ENCODE measurements at places on chromosomes 2 and 18. TPM values are rescaled to one million over a fixed set of nuclear protein-coding genes. Genes with fewer than 3 reads are reported as not detected.

The OTX1 gene
- total RNA-seq: 0.15 TPM

DNA sequence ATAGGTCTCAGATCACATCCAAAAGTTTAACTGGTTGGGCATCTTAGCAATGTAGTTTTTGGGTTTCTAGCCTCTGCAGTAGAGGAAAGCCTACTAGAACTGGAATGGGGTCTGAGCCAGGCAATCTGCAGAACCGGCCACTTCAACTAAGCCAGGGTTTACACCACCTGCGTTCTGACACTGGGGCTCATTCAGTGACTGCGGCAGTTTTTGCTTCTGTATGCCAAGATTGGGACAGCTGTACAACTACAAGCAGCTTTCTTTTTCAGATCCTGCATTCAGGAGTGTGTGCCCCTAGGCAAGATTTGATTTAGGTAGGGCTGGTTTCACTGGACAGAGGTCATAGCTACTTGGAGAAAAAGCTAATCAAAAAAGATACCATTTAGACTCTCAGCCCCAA, 43.7 kb upstream of the IGFBP5 start:
- no peak overlapping the region for H3K4me3 ChIP-seq
- H3K27ac ChIP-seq: no peak overlapping the region
- H3K4me1 ChIP-seq: no peaks in the 10 kb centered on the region
- no peaks in the 10 kb centered on the region for H3K36me3 ChIP-seq
- H3K27me3 ChIP-seq: no peaks in the 10 kb centered on the region
- no peak for DNase-seq

- H3K4me1 ChIP-seq: peaks cover 12% of the 10 kb centered on the region
- H3K36me3 ChIP-seq: no peaks in the 10 kb centered on the region
- no peak for DNase-seq
- no peak overlapping the region for H3K27ac ChIP-seq
- H3K4me3 ChIP-seq: no peak overlapping the region
Observed at GRCh38 chr2:25073025-25073424, 31.1 kb downstream of the EFR3B start.

- no peak overlapping the region for H3K4me3 ChIP-seq
- H3K27ac ChIP-seq: no peak overlapping the region
- DNase-seq: no peak
- H3K27me3 ChIP-seq: no peaks in the 10 kb centered on the region
Observed at GRCh38 chr2:58054264-58054663, 7.7 kb downstream of the VRK2 start.

GRCh38 chr2:168683996-168684395, 118.4 kb upstream of the NOSTRIN start:
- no peaks in the 10 kb centered on the region for H3K36me3 ChIP-seq
- H3K4me3 ChIP-seq: no peak overlapping the region
- peaks cover 21% of the 10 kb centered on the region for H3K4me1 ChIP-seq
- no peaks in the 10 kb centered on the region for H3K27me3 ChIP-seq

- H3K4me1 ChIP-seq: peaks cover 8% of the 10 kb centered on the region
- no peak overlapping the region for H3K27ac ChIP-seq
- H3K27me3 ChIP-seq: no peaks in the 10 kb centered on the region
- DNase-seq: no peak
Observed at GRCh38 chr2:63663013-63663864, 74.5 kb downstream of the MDH1 start.

The RUFY4 gene
- 0.11 TPM for total RNA-seq

The ANKRD30B gene
- total RNA-seq: not detected

The COX5B gene
- total RNA-seq: 1,335 TPM

GRCh38 chr2:44758591-44758990, 182.9 kb upstream of the SIX3 start:
- H3K4me3 ChIP-seq: no peak overlapping the region
- H3K36me3 ChIP-seq: no peaks in the 10 kb centered on the region
- no peak overlapping the region for H3K27ac ChIP-seq
- DNase-seq: no peak

- no peak overlapping the region for H3K27ac ChIP-seq
- DNase-seq: no peak
- H3K27me3 ChIP-seq: no peaks in the 10 kb centered on the region
- no peak overlapping the region for H3K4me3 ChIP-seq
Observed at GRCh38 chr2:189088591-189089205, 90.9 kb downstream of the COL5A2 start.

DNA sequence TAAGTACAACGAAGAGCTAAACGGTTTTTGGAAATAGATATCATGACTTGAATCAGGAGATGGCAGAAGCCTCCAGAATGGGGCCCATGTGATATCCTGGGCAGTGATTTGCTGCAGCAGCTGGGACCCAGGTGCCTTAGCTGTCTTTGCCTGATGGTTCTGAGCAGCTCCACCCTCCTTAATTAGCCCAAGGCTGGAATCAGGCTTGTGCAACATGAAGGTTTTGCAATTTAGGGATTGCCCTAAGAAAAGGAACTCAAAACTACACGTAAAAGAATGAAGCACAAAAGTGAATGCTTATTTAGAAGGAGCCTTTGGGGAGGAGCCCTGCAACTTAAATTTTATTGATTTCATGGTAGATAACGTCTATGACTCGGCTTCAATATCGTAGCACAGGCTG, 17.3 kb upstream of the CNDP2 start:
- DNase-seq: no peak
- no peaks in the 10 kb centered on the region for H3K27me3 ChIP-seq
- H3K4me3 ChIP-seq: no peak overlapping the region
- H3K4me1 ChIP-seq: no peaks in the 10 kb centered on the region
- no peaks in the 10 kb centered on the region for H3K36me3 ChIP-seq

- no peaks in the 10 kb centered on the region for H3K27me3 ChIP-seq
- H3K36me3 ChIP-seq: no peaks in the 10 kb centered on the region
- H3K27ac ChIP-seq: no peak overlapping the region
- H3K4me3 ChIP-seq: no peak overlapping the region
- no peak for DNase-seq
Observed at GRCh38 chr2:160696087-160696452, 202.5 kb upstream of the RBMS1 start.

DNA sequence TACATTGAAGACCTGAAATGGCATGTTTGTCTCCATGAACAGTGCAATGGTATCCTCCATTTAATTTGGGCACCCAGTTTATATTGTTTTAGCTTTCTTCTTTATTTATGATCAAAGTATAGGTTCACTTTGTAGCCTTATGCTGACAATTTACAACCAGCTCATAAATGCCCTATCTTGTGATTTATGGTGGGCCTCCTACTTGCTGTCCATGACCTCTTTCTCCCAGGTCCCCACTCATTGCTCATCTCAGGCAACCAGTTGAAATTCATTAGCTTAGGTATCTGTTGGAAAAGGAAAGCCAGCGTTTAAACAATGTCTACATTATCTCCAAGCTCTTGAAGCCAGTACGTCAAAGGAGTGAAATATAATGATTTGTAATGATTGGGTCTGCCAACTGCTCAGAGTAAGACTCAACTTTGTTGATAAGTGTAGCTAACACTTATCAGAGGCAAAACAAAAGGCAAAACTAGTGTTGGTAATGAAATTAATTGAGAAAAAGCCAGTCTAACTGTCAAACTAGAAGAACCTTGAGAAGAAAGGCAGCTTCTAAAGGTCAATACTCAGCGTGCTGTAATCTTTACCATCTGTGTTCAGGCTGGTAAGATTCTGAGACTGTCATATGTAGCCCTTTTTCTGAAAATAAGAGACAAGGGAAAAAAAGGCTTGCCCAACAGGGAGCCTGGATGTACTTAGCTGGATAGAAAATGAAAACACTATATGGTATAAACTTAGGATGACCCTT, 695.9 kb downstream of the EPHA4 start:
- no peak for DNase-seq
- peaks cover 5% of the 10 kb centered on the region for H3K4me1 ChIP-seq
- no peaks in the 10 kb centered on the region for H3K36me3 ChIP-seq

The DCDC2C gene
- total RNA-seq: not detected

- DNase-seq: no peak
- no peak overlapping the region for H3K27ac ChIP-seq
- no peak overlapping the region for H3K4me3 ChIP-seq
Observed at GRCh38 chr2:240344904-240345303, 90.6 kb upstream of the GPC1 start.

DNA sequence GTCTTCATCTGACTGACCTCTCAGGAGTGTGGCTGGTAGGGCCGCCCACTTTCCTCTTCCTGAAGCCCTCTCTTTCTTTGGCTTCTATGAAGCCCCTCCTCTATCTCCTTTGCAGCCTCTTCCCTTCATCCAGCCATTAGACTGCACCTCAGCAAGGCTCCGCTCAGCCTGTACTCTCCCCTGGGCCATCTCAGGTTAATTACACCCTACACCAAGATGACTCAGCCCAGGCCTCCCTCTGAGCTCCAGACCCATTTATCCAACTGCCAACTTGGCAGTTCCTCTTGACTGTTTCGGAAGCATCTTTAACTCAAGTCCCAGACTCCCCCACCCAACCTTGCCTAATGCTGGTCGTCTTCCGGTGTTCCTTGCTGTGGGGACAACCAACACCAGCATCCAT, 5.8 kb upstream of the WNT6 start:
- H3K4me3 ChIP-seq: no peak overlapping the region
- no peak for DNase-seq
- peaks cover 8% of the 10 kb centered on the region for H3K4me1 ChIP-seq
- H3K27ac ChIP-seq: no peak overlapping the region
- no peaks in the 10 kb centered on the region for H3K36me3 ChIP-seq

- H3K36me3 ChIP-seq: no peaks in the 10 kb centered on the region
- peaks cover 32% of the 10 kb centered on the region for H3K4me1 ChIP-seq
- DNase-seq: no peak
- H3K4me3 ChIP-seq: no peak overlapping the region
Observed at GRCh38 chr2:98761267-98761781, 30.4 kb upstream of the MGAT4A start.

DNA sequence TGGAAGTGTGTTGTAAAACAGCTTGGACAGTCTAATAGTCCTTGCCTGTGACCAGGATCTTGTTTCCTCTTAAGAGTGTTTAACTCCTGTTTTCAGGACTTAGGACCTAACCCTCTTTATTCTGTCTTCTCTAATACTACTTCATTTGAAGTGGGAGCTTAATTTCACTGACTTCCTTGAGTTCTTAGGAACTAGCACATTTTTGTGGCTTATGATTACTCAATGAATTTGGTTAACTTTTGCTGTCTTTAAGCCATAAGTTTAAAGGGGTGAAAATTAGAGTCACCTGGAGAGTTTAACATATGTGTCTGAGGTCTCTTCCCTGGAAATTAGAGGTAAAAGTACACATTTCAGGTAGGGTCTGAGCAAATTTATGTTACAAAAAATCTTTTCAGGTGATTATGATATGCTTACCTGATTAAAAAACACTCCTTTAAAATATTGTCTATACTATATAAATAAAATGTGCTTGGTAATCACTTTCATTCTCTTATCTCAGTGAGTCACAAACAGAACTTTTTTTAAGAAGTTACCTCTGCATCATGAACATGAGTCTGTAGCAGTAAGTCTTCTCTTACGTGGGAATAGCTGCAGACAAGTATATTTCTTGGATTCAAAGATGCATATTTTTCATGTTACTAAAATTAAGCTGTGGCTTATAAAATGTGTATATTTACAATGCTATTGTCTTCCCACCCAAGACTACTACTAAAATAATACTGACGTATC, 52.7 kb downstream of the ATP9B start:
- no peaks in the 10 kb centered on the region for H3K4me1 ChIP-seq
- H3K36me3 ChIP-seq: peaks cover 20% of the 10 kb centered on the region
- H3K4me3 ChIP-seq: no peak overlapping the region
- DNase-seq: no peak

- no peaks in the 10 kb centered on the region for H3K4me1 ChIP-seq
- no peak for DNase-seq
- no peak overlapping the region for H3K4me3 ChIP-seq
- no peaks in the 10 kb centered on the region for H3K27me3 ChIP-seq
Observed at GRCh38 chr2:4528773-4529172, 825.4 kb downstream of the DCDC2C start.

The AGAP1 gene
- total RNA-seq: 21.6 TPM

GRCh38 chr2:237129625-237130263, 44.1 kb downstream of the COPS8 start:
- DNase-seq: no peak
- no peak overlapping the region for H3K27ac ChIP-seq
- H3K27me3 ChIP-seq: no peaks in the 10 kb centered on the region
- no peaks in the 10 kb centered on the region for H3K36me3 ChIP-seq
- no peak overlapping the region for H3K4me3 ChIP-seq

GRCh38 chr2:127086990-127087790, 19.8 kb downstream of the BIN1 start:
- no peaks in the 10 kb centered on the region for H3K27me3 ChIP-seq
- peaks cover 45% of the 10 kb centered on the region for H3K4me1 ChIP-seq
- H3K27ac ChIP-seq: peak overlapping the region; percentile 73
- H3K36me3 ChIP-seq: no peaks in the 10 kb centered on the region

GRCh38 chr2:54613794-54614257, 109.6 kb upstream of the EML6 start:
- H3K4me1 ChIP-seq: peaks cover 100% of the 10 kb centered on the region
- H3K36me3 ChIP-seq: peaks cover 16% of the 10 kb centered on the region
- no peaks in the 10 kb centered on the region for H3K27me3 ChIP-seq
- no peak overlapping the region for H3K4me3 ChIP-seq

DNA sequence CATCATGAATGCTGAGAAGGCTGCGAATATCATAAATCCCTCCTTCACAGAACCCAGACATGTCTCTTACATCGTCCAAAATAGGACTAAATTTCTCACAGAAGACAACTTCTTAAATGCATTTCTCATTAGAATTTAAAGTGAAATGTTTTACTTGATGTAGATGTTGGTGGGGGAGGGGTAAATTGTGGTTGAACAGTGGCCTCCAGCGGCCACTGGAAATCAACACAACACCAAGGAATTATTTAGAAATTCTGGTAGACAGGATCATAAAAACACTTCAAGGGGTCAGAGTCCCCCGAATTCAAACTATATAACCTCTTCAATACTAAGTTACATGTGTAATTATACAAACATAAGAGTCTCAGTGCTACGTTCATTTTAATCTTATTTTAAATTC, 135.9 kb downstream of the ABCA12 start:
- no peaks in the 10 kb centered on the region for H3K36me3 ChIP-seq
- H3K27ac ChIP-seq: no peak overlapping the region
- H3K4me1 ChIP-seq: no peaks in the 10 kb centered on the region

DNA sequence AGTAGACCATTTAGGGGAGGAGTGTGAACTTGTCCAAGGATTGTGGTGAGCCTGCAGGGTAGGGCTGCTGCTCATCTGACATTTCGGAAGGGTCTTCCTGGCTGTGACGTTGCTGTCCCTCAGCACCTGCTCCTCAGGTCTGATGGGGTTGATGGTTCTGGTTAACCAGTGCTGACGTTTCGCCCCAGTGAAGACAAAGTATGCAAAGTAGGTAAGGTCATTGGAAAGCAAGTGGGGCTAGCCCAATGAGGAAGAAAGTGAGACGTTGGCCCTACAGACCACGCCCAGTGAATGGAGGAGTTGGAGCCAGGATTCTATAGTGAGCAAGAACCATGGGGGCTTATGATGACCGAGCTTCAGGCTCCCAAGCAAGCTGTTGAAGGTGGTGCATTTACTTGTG, 33.4 kb upstream of the ZNF396 start:
- H3K27ac ChIP-seq: no peak overlapping the region
- no peak overlapping the region for H3K4me3 ChIP-seq
- no peaks in the 10 kb centered on the region for H3K36me3 ChIP-seq
- DNase-seq: no peak

- H3K27ac ChIP-seq: no peak overlapping the region
- no peak for DNase-seq
- H3K36me3 ChIP-seq: no peaks in the 10 kb centered on the region
- no peak overlapping the region for H3K4me3 ChIP-seq
- no peaks in the 10 kb centered on the region for H3K27me3 ChIP-seq
Observed at GRCh38 chr18:38851526-38851925, 1285.9 kb upstream of the CELF4 start.

GRCh38 chr2:193469251-193469650, 1274.5 kb upstream of the TMEFF2 start:
- no peak for DNase-seq
- H3K27me3 ChIP-seq: no peaks in the 10 kb centered on the region
- no peak overlapping the region for H3K27ac ChIP-seq
- H3K4me3 ChIP-seq: no peak overlapping the region
- H3K36me3 ChIP-seq: no peaks in the 10 kb centered on the region

All from heart left ventricle (tissue), 16 donors.